ENCODE measurements at places on chromosomes 6 and 20.

GRCh38 chr6:26223650-26224546 lies 136.7 kb downstream of the HFE start:
- DNase-seq, result peak; percentile 86

DNA sequence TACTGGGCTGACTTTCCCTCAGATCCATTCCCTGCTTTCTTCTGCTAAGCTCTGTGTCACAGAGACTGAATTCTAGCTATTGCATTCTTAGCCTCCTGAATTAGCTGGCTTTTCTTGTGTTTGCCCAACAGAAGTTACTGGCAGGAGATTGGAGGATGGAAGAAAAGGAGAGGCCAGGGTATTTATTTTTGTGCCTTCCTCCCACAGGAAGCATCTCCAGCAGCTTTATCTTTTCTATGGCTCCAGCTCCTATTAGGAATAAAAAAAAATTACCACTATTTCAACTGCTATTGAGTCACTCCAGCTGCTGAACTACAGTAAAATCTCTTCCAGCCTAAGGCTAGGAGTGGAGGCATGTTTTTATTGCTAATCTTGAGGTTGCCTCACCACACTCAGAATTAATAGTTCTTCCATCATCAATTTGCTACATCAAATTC lies 492.4 kb downstream of the RFPL4B start:
- DNase-seq, result no peak

- no peak for DNase-seq
Observed at GRCh38 chr20:58900397-58900796, 47.9 kb downstream of the GNAS start.

DNA sequence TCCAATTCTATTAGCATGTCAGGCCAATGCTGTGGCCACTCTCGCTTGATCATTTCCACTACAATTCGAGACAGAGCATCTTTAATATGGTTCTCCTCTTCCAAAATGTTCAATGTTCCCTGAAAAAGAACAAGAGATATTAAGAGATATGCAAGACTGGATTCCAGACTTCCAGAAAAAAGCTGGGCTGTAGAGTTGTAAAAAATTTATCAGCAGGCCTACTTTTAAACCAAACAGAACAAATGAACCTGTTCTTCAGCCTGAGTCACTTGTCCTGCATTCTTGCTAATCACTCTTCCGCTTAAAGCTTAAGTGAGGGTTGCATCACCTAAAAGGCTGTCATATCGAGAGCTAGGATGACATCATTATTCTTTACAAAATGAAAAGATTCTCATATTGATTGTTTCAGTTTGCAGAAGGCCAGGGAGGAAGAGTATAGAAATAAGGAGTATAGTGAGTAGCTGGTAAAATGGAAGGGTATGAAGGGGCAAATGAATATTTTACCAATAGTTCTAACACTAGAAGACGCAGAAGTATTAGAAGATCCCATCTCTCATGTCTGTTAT lies 4.9 kb downstream of the XPO5 start:
- DNase-seq, result no peak

DNA sequence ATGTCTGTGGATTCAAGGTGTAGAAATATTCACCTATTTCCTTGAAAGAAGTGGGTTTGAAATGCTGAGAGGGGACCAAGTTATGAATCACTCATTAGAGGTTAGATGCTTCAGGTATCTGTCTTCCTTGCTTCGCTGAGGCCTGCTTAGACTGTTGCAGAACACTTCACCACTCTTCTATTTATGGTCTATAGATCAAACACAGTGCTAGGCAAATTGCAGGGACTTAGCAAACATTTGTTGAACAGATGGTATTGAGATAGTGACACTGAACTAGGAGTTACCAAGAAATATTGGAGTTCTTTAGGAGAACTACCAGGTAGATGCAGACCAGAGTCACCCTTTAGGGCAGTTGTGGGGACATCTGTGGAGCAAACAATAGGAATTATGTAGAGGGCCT lies 123.8 kb downstream of the RFPL4B start:
- DNase-seq, result no peak

- DNase-seq, result no peak
Observed at GRCh38 chr6:150537893-150538292, 61.8 kb upstream of the PLEKHG1 start.

- DNase-seq, result no peak
Observed at GRCh38 chr20:53691811-53692192, 98.2 kb upstream of the ZNF217 start.

- no peak for DNase-seq
Observed at GRCh38 chr20:23257848-23258746, 92.5 kb upstream of the NXT1 start.

GRCh38 chr6:57242505-57242904 lies 20.4 kb upstream of the RAB23 start:
- no peak for DNase-seq

- DNase-seq, result no peak
Observed at GRCh38 chr6:46862381-46862780, 59.4 kb downstream of the ADGRF5 start.

DNA sequence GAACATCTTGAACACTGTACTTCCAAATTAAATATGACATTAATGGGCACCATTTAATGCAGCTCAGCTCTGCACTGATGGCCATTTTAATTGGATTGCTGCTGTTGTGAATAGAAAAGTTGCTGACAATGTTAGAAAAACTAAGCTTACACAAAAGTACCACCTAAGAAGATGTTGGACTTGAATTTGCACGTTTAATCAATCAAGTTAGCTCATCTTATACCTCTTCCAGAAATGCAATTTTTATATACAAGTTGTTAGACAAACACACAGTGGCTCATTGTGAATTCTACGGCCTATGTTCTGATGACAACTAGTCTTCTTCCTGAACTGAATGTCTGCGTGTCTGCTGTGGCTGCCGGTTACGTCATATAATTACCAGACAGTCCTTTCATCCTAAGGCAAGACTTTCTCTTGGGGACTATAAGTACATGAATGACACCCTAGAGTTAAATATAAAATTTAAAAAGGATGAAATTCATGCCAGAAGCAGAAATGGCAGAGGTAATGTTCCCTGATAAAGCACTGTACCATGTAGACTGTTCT lies 330.2 kb downstream of the EPM2A start:
- no peak for DNase-seq

GRCh38 chr6:13453771-13454251 lies 33.6 kb downstream of the GFOD1 start:
- no peak for DNase-seq

GRCh38 chr6:99151634-99152346 lies 197.7 kb downstream of the FAXC start:
- DNase-seq, result no peak

DNA sequence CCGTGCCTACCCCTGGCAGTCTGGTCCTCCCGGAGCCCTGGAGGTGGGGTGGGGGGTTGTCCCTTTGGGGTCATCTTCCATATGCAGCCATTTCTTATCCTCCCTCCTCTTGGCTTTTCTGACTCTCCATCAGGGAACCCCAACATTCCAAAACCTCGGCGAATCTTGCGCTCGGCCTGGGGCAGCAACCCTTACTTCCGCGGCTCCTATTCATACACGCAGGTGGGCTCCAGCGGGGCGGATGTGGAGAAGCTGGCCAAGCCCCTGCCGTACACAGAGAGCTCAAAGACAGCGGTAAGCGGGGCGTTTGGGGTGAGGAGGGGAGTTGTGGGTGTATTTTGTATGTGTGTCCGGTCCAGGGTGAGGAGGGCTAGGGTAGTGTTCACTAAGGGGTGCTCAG lies 168.0 kb upstream of the RNF24 start:
- no peak for DNase-seq

DNA sequence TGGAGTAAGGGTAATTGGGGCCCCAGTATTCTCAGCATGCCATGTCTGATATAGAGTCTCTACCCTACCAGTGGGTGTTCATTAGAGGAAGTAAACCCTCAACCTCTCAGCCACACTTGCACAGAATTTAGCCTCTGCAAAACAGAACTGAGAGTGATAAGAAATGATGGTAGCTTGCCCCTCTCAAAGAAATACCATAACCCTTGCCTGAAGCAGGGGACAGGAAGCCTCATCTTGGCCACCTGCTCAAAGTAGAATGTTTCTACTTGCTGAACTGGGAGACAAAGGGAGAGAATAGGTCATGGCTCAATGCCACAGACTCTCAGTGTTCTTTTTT lies 33.7 kb downstream of the SPTLC3 start:
- no peak for DNase-seq

DNA sequence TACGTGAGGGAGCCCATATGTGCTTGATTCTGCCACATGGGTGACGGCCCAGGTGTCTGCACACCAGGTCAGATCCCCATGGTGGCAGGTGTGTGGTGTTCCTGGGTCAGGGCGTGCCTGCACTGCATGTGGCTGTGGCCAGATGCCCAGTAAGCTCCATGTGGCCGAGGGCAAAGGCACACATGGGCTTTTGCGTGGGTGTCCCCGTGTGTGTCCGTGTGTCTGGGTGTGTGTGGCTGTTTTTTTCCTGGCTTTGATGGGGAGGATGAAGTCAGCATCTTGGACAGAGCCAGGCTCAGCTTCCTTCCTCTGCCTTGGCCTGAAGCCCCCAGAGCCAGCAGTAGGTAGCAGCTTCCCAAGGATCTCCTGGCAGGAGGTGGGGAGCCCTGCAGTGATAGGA lies 1.5 kb upstream of the TNXB start:
- no peak for DNase-seq

- DNase-seq, result no peak
Observed at GRCh38 chr6:107600936-107601335, 111.0 kb downstream of the SOBP start.

- DNase-seq, result no peak
Observed at GRCh38 chr20:40778894-40779496, 90.0 kb upstream of the MAFB start.

DNA sequence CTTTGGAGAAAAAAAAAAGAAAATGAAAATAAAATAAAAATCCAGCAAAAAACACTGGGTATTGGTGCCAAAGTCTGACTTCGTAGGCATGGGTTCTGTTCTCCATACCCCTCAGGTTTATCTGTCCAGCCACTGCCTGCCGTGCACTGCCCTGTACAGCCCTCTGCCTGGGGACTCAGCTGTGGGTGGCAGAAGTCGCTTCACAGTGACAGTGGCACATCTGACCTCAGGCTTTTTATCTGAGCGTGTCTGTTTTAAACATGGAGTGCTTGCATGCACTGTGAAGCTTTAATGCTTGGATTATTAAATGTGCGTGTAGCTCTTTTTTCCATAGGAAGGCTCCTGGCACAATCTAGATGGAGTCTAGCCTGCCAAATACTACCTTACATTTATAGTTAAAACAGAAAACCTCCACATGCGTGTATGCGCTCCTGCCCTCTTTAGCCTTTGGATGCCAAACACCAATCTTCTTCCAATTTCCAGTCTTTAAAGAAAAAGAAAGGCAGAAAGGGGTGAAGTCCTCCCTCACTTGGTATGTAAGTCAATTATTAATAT lies 375.5 kb downstream of the UTRN start:
- DNase-seq, result no peak

GRCh38 chr20:42857446-42857845 lies 332.3 kb downstream of the PTPRT start:
- no peak for DNase-seq

DNA sequence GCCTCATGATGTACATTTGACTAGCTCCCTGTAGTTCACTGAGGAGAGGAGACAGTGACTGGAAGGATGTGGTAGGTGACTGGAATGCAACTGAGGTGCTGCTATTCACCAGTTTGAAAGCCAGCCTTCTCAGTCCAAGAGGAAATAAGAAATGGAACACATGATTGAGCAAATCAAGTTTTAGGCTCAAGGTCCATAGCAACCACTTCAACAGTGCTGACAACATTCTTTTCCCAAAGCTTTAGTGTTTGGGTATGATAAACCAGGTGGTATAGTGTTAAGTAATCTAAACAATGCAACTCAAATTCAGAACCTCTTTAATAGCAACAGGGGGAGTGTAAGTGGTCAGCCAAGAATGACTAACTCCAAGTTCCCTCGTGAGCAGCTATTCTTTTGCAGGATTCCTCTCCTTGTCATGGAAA lies 9.2 kb downstream of the ZHX3 start:
- DNase-seq, result no peak

- DNase-seq, result no peak
Observed at GRCh38 chr6:34630040-34630439, 66.5 kb downstream of the ILRUN start.

DNA sequence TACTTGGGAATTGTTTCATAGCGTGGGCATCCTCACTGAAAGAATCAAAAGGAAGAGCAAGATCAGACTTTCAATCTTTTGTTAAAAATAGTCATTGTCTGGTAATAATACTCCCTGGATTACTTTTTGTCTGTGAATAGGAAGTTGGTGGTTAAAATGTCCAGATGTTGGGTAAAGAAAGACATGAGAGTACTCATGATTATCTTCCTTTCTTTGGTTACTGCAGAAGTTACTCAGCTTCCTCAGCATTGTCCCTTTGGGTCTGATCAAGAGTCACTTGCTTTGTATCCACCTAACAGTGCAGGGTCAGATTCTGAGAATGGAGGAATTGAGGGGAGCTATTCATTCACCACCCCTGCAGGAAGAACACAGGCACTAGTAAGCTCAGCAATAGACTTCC lies 54.6 kb downstream of the RIN2 start:
- no peak for DNase-seq

DNA sequence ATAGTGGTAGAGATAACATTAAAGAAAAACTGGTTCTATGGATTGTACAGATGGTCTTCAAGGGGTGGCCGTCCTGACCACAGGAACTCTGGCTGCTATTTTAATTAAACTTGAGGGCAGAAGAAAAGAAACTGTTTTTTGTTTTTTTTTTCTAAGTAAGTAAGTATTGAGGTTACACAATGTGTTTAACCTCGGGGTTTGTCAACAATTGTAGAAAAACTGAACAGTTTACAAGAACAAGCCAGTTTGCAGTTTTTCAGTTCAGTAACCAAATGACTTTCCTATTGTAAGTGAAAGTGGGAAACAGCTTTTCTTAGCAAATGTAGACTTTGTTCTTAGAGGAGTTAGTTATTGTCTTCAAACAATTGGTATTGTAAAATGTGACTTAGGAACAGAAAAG lies 77.0 kb downstream of the PLCB1 start:
- DNase-seq, result no peak

DNA sequence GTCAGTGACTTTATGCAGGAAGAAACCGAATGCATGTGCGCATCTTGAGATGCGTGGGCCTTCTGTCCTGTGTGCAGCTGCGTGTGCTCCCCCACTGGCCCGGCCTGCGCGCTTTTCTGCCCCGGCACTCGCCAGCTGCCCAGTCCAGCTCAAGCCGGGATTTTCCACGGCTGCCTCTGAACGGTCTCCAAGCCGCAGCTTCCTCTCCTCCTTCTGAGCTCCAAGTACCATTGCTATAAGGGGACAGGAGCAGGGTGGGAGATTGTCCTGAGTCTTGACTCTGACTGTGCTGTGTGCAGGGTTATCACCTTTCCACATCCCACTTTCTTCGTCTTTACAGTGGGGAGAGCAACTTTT lies 302.8 kb downstream of the THBS2 start:
- no peak for DNase-seq

All from stimulated activated naive CD4-positive, alpha-beta T cell (primary cell).